ENCODE measurements at places on chromosomes 3 and 15. TPM values are rescaled to one million over a fixed set of nuclear protein-coding genes. Genes with fewer than 3 reads are reported as not detected.

DNA sequence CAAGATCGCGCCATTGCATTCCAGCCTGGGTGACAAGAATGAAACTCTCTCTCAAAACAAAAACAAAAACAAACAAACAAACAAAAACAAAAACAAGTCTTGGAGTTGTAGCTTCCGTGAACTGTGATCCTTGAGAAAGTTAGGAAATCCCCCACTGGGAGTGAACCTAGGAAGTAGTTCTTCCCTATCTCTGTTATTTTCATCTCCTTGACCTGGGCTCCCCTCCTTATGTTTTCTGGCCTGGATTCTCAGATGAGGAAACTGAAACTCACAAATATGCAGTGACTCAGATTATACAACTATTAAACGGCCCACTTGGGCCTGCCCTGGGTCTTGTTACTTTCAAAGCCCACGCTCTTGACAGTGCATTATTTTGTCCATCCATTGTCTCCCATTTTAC lies 29.7 kb downstream of the SAXO2 start:
- DNase-seq = no peak

DNA sequence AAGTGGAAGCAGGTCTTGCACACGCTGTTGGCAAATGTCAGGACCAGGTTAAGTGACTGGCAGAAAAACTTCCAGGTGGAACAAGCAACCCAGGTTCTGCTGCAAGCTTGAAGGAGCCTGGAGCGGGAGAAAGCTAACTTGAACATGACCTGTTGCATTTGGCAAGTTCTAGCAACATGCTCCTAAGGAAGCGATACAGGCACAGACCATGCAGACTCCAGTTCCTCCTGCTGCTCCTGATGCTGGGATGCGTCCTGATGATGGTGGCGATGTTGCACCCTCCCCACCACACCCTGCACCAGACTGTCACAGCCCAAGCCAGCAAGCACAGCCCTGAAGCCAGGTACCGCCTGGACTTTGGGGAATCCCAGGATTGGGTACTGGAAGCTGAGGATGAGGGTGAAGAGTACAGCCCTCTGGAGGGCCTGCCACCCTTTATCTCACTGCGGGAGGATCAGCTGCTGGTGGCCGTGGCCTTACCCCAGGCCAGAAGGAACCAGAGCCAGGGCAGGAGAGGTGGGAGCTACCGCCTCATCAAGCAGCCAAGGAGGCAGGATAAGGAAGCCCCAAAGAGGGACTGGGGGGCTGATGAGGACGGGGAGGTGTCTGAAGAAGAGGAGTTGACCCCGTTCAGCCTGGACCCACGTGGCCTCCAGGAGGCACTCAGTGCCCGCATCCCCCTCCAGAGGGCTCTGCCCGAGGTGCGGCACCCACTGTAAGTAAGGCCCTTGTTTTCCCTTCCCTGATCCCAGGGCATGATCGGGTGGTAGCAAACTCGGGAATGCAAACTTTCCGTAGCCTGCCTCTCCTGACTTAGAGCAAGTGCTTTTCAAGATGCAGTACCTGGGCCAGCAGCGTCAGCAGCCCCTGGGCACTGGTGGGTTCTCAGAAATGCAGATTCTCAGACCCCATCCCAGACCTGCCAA lies 759 bp downstream of the GALNT15 start:
- no peak for DNase-seq

DNA sequence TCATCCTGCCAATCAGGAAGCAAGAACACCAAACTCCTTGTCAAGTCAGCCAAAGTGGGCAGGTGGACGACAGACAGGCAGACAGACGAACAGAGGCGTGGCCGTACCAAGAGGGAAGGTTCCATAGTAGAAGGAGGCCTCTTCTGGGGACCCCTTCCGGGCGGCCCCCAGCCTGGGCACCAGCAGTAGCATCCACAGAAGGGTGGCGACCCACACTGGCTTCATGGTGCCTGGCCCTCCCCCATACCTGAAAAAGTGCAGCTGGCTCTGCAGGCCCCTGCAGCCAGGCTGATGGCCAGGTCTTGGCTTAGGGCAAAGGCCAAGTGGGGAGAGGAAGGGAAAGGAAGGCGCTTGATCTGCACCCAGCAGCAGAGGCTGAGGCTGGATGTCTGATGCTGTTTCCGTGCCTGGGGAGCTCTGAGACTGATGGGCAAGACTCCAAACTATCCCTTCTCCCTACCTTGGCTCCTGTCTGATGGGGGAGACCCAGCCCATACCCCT lies 607 bp downstream of the LCTL start:
- DNase-seq = no peak

The CNOT10 gene
- 28.7 TPM for total RNA-seq

GRCh38 chr3:115248274-115248673 lies 101.2 kb upstream of the ZBTB20 start:
- DNase-seq = no peak

All from vagina (tissue), 2 donors.